ENCODE measurements at places on chromosomes 3 and 15.

GRCh38 chr3:115245438-115245837 lies 98.3 kb upstream of the ZBTB20 start:
- DNase-seq: no peak

GRCh38 chr3:46090161-46090591 lies 62.9 kb upstream of the XCR1 start:
- DNase-seq: no peak

- DNase-seq: no peak
Measured at GRCh38 chr15:69590932-69591524, 138.4 kb downstream of the RPLP1 start.

DNA sequence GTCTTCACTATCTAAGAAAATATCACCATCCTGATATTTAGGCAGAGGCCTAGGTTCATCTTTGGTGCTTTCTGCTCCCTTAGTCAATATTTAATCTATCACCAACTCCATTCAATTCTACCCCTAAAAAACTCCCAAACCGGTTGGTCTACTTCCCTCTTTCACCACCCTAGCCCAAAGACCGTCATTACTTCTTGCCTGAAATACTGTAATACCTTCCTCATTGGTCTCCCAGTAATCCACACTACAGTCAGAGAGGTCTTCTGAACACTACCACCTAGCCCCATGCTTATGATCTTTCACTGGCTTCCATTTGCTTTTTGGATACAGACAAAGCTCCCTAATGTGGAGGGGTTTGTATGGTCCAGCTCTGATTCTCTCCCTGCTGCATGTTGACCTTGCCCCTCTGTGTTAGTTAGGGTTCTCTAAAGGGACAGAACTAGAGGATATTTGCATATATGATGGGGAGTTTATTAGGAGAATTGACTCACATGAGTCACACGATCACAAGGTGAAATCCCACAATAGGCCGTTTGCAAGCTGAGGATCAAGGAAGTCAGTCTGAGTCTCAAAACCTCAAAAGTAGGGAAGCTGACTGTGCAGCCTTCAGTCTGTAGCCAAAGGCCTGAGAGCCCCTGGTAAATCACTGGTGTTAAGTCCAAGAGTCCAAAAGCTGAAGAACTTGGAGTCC lies 36.4 kb upstream of the ATP2C1 start:
- DNase-seq: no peak

GRCh38 chr15:90036806-90037510 lies 35.8 kb downstream of the ZNF710 start:
- DNase-seq: no peak

- no peak for DNase-seq
Measured at GRCh38 chr3:46406443-46406787, 451 bp downstream of the CCR5AS start.

- no peak for DNase-seq
Measured at GRCh38 chr3:84974347-84974746, 15.6 kb downstream of the CADM2 start.

DNA sequence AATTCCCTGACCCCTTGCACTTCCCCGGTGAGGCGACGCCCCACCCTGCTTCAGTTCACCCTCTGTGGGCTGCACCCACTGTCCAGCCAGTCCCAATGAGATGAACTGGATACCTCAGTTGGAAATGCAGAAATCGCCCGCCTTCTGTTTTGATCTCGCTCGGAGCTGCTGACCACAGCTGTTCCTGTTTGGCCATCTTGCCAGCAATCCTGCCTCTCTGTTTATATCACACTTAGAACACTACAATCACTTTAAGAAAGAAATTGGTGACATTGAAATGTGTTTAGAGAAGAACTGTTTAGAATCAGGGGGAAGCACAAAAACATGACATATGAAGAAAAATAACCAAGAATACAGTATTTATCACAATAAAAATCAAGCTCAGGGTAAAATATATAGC lies 127.5 kb upstream of the SUCLG2 start:
- no peak for DNase-seq

DNA sequence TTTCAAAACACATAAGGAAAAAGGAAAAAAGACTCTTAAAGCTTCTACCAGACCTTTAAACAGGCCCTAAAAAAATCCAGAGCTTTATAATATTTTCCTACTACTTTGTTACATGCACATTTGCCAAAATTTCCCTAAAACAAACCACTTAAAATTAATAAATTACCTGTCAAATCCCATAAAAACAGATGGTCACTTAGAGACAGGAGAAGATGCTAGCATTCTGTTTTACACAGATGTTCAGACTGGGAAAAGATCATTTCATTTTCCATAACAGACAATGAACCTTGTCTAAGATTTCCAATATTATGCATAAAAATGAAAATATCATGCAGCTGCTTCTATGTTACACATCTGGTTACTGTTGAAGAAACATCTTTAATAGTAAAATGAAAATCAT lies 66.6 kb downstream of the SUCLG2 start:
- DNase-seq: no peak

- no peak for DNase-seq
Measured at GRCh38 chr3:166837535-166837934, 542.6 kb downstream of the ZBBX start.

DNA sequence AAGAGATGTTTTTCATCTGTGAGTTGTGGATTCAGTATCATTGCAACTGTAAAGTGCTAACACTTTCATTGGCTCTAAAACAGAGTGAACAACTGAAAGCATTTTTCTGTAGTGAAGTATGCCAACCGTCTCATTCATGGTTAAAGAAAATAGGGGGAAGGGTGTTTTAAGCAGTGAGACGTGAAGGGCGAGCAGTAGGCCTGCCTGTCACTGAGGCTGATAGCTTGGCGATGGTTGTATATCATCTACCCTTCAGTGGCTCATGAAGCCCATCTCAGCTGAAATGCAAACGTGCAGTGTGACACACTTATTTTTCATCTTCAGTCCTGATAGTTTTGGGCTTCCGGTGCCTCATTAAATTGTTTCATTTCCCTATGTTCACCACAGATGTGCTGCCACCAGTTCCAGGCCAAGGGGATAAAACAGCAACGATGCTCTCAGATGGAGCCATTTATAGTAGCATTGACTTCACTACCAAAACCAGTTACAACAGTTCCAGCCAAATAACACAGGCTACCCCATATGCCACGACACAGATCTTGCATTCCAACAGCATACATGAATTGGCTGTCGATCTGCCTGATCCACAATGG lies 562.0 kb downstream of the ROBO2 start:
- no peak for DNase-seq

DNA sequence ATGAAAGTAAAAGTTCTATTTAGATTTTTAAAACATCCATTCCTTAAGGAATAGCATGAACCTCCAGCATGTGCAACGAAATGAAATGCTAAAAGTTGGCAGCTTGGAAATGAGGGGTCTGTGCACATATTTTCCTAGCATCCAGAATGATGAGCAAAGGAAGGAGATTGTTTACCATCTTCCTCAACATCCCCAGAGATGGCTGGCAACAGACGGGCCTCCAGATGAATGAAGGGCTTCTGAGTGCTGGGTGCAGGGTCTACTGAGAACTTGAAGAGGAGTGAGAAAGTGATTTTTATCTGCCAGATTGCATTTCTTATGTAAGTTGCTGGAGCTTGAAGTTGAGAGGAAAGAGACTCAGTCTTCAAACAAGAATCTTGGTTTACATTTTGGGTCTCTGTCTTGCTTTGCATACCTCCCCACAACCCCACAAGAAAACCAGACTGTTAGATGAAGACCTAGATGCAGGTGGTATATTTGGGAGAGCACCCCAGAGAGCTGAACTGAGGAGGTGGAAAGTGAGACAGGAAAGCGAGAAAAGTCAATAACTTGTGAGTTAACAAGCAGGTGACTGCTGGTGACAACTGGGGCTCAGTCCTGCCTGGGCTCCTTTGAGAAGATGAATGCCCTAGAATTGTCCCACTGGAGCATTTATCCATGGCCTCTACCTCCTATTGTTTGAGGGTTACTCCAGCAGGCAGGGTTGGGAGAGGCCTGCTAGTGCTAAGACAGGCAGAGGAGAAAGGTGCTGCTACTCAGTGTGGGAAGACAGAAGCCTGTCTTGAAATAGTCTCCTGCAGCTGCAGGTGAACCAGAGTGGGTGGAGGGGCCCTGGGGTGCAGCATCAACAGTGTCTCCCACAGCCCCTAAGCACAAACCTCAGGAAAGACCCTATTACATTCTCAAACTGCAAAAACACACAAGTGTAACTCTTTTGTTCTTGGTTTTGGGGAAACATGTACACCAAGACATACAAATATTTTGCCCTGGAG lies 10.5 kb upstream of the CCK start:
- no peak for DNase-seq

GRCh38 chr3:106485802-106486201 lies 617.0 kb upstream of the CBLB start:
- no peak for DNase-seq

- DNase-seq: no peak
Measured at GRCh38 chr15:49223536-49224274, 53.7 kb downstream of the GALK2 start.

DNA sequence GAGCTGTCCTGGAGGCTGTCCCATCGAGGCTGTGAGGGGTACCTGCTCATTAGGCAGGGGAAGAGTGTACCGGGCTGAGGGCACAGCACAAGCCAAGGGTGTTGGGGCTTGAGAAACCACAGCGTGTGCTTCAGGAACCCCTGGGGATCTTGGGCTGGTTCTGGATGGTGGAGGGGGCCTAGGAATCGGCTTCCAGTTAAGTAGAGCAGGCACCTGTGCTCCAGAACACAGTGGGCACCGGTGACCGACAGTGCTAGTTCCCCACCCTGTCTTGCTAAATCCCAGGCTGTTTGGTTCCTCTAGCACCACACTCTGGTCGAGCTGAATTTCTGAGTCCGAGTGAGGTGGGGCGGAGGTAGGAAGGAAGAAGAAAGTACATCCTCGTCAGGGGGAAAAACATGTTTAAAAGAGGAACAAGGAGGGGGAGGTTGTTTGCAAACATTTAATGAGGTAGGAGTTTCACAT lies 29.1 kb downstream of the SLC6A6 start:
- DNase-seq: no peak

GRCh38 chr3:183898028-183898431 lies 13.3 kb upstream of the PARL start:
- no peak for DNase-seq

DNA sequence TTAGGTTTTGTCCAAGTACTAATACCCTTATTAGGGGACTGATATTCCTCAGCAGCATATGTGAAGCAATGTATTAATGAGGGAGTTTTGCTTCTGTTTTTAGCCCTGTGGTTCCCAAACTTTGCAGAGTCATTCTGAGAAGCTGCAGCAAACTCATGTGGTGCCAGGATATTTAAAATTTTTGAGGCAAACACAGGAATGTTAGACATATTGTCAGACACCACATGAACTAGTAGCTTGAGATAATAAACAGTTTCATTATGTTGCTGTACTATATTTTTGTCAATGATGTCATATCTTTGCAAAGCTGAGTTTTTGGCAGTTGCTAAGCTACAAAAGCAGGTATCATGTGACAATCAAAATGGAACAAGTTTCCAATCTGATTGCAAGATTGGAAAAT lies 36.6 kb downstream of the ATP6V1A start:
- DNase-seq: no peak

DNA sequence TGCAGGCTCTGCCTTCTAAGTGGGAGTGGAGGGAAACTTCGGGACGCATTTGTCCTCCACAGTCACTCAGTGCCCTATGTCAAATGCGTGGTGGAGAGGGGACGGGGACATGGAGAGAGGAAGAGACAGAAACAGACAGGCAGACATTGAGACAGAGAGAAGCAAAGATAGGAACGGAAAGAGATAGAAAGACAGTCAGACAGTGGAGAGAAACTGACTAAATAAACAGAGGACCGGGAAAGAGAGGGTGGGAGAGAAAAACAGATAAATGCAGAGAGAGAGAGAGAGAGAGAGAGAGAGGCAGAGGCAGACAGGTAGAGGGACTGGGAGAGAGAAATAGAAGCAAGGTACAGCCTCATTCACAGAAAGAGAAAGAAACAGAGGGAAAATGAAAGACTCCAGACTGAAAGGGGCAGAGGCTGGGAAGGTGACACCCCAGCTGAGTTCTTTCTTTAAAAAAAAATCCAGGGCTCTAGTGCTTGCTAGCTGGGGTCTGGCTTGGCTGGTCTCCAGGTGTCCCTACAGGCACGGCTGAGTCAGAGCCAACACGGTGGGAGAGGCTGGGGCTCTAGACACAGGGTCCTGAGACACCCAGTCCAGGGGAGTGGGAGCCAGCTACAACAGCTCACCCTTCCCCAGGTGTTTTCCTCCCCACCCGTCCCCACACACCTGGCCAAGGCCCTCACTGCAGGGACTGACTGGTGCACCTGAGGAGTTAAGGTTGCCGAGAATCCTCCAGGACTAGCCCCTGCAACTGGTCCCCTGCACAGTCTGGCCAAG lies 506.1 kb upstream of the PROK2 start:
- DNase-seq: no peak

DNA sequence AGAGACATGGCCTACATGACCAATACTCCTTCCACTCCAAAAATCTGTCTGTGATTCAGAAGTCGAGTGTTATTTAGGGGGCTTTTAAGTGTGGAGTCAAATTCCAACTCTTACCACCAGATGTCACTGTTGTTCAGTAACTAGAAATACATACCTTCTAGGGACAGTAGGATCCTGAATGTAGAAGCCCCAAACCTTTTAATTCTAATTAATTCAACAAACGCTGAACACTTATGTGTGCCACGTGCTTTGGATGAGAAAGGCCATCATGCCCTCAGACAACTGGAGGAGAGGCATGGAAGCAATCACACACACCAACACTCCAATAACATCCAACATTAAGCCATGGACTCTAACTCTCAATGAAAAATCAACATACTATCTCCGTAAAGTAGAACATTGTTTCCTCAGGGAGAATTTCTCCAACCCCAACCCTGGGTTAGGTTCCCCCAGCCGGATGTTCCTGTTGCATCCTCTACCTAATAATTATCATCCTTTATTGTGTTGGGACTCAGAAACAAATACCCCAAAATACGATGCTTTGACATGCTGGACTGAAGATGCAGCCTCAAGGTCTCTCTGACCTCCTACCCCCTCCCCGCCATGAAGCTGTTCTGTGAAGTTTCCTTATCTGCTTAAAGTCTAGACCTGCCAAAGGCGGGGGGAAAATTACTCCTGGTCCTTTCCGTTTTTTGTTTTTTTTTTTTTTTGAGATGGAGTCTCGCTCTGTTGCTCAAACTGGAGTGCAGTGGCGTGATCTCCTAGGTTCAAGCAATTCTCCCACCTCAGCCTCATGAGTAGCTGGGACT lies 8.0 kb upstream of the CCDC13 start:
- no peak for DNase-seq

DNA sequence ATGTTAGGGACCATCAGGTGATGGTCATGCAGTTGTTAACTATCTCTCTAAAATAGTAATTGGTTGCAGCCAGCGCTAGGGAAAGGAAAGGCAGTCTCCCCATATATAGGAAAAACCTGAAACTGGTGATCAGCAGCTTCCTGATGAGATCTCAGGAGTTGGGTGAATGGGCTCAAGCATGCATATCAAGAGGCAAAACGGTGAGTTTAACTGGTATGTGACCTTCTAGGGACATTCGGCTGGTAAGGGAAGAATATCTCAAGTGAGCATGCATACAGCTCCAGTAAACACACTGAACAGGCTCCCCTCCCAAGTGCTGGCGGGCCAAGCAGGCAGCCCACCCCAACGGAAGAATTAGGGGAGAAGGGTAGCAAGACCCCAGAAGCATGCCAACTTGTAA lies 49.3 kb upstream of the ROBO2 start:
- DNase-seq: no peak

- DNase-seq: no peak
Measured at GRCh38 chr15:85000937-85001336, 19.3 kb downstream of the PDE8A start.
